Activated T-helper 2 cell treated with anti-CD3 and anti-CD28 coated beads, Interferon-gamma antibody, Interleukin-2, Interleukin-4, amounts not matched to agents 10 μg/mL and 5 μg/mL and 100 μg/mL, durations not matched to agents 14 hours and 24 hours and 36 hours (primary cell): ENCODE measurements at places on chromosomes 11 and 22. TPM values are rescaled to one million over a fixed set of nuclear protein-coding genes. Genes with fewer than 3 reads are reported as not detected.

C11orf21 gene
- total RNA-seq, result 3.1 and 3.4 TPM in 2 replicates

GRCh38 chr22:39114112-39114511 lies 17.1 kb downstream of the APOBEC3H start:
- H3K4me3 ChIP-seq, result no peak overlapping the region
- DNase-seq, result no peak
- H3K36me3 ChIP-seq, result no peaks in the 10 kb centered on the region
- no peaks in the 10 kb centered on the region for H3K27me3 ChIP-seq
- H3K4me1 ChIP-seq, result peaks cover 48% of the 10 kb centered on the region

- H3K4me3 ChIP-seq, result no peak overlapping the region
- H3K27ac ChIP-seq, result no peak overlapping the region
- H3K4me1 ChIP-seq, result peaks cover 8% of the 10 kb centered on the region
These were observed 16.2 kb upstream of the SPTY2D1 start for GRCh38 chr11:18650353-18650752.

DNA sequence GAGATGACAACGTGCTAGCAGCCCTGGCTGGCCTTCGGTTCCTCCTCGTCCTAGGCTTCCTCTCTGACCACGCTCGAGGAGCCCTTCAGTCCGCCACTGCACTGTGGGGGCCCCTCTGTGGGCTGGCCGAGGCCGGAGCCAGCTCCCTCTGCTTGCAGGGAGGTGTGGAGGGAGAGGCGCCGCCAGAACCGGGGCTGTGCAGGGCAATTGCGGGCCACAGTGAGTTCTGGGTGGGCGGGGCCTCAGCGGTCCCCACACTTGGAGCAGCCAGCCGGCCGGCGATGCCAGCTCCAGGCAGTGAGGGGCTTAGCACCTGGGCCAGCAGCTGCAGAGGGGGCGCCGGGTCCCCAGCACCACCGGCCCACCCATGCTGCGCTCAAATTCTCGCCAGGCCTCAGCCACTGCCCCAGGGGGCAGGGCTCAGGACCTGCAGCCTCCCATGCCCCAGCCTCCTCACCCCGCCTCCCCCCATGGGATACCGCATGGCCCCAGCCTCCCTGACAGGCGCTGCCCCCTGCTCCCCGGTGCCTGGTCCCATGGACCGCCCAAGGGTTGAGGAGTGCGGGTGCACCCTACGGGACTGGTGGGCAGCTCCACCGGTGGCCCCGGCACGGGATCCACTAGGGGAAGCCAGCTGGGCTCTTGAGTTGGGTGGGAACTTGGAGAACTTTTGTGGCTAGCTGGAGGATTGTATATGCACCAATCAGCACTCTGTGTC lies 399.4 kb downstream of the LUZP2 start:
- no peak for DNase-seq
- H3K27ac ChIP-seq, result no peak overlapping the region
- no peaks in the 10 kb centered on the region for H3K4me1 ChIP-seq
- H3K27me3 ChIP-seq, result no peaks in the 10 kb centered on the region
- H3K36me3 ChIP-seq, result no peaks in the 10 kb centered on the region

DNA sequence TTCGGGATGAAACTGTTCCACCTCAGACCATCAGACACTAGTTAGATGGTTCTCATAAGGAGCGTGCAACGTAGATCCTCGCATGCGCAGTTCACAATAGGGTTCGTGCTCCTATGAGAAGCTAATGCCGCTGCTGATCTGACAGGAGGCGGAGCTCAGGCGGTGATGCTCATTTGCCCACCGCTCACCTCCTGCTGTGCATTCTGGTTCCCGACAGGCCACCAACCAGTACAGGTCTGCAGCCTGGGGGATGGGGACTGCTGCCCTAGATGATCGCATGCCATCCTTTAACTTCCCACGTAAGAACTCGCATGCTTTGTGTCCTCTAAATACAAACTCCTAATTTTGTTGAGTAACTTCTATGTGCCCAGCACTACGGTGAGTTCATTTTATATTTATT lies 62.6 kb downstream of the EFCAB6 start:
- H3K27ac ChIP-seq, result no peak overlapping the region
- H3K36me3 ChIP-seq, result no peaks in the 10 kb centered on the region
- DNase-seq, result no peak
- no peaks in the 10 kb centered on the region for H3K4me1 ChIP-seq
- no peak overlapping the region for H3K4me3 ChIP-seq
- H3K27me3 ChIP-seq, result peaks cover 2% of the 10 kb centered on the region

GRCh38 chr11:118655486-118656190 lies 23.8 kb downstream of the TREH start:
- H3K27ac ChIP-seq, result no peak overlapping the region
- DNase-seq, result no peak
- H3K36me3 ChIP-seq, result no peaks in the 10 kb centered on the region
- H3K4me3 ChIP-seq, result no peak overlapping the region
- peaks cover 7% of the 10 kb centered on the region for H3K4me1 ChIP-seq

DNA sequence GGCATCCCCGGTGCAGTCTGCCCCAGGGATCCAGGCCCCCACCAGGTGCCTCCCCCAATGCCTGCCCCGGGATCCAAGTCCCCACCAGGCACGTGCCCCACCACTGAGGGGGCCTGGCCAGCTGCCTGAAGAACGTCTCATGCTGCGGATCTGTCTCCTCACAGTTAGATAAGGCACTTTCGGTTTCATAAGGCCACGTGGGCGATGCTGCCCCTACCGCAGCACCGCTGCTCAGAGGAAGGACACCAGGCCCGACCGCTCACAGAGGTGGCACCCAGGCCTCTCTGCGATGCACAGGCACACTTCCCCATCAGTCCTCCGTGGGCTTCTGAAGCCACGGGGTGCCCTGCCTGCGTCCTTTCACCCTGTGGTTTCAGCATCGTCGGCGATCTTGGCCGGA lies 68.1 kb upstream of the BID start:
- H3K36me3 ChIP-seq, result peaks cover 5% of the 10 kb centered on the region
- H3K4me3 ChIP-seq, result no peak overlapping the region
- H3K27me3 ChIP-seq, result no peaks in the 10 kb centered on the region
- peaks cover 3% of the 10 kb centered on the region for H3K4me1 ChIP-seq
- DNase-seq, result peak; percentile 19

- no peaks in the 10 kb centered on the region for H3K36me3 ChIP-seq
- DNase-seq, result no peak
- no peak overlapping the region for H3K27ac ChIP-seq
- H3K4me3 ChIP-seq, result no peak overlapping the region
These were observed 15.6 kb downstream of the SMC1B start for GRCh38 chr22:45397806-45398205.
